ENCODE measurements at places on chromosomes 1 and 21.

GRCh38 chr1:164188497-164188896 is 370.5 kb upstream of the PBX1 start:
- no peak for DNase-seq

- DNase-seq: peak; percentile 46
Observed at GRCh38 chr1:36223381-36223995, 755 bp upstream of the THRAP3 start.

DNA sequence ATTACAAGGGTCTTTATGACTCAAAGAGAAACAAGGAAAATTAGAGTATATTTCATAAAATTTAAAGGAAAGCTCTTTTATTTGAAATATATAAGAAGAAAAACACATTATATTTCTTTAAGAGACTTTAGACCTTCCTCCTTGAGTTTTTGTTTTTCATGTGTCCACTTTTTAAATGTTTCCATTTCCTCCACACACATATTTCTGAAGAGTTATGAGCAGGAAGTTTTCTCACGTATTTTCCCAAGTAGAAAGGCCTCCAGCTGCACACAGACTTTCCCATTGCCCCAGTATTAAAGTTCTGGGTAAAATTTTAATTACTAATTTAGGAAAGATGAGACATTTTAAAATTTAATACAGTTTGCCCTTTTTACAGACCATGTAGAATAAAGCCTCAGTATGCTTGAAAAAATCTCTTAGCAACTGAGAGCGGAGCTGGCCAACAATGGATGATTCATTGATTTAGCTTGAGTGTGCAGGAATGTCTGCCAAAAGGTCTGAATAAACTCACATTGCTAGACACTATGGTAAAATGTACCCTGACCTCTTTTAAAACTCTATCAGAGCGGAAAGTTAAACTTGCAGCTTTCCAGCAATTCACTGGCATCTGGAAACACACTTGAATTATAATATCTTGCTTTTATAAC is 57.9 kb downstream of the DDAH1 start:
- DNase-seq: no peak

GRCh38 chr1:67749844-67750690 is 65.1 kb downstream of the GADD45A start:
- no peak for DNase-seq

GRCh38 chr1:70840260-70840953 is 207.2 kb downstream of the PTGER3 start:
- no peak for DNase-seq

DNA sequence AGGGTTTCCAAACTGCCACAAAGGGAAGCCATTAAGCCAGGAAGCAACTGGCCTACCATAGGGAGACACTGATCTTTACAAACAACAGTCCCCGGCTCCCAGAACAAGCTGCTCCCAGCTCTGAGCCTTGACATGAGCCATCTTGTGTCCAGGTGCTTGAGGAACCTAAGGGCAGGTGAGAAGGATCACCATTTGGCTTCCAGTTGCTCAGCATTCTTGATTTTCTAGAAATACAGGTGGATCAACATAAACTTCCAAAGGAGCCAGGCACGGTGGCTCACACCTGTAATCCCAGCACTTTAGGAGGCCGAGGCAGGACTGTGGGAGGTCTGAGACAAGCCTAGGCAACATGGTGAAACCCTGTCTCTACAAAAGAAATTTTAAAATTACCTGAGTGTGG is 21.6 kb downstream of the ZBTB17 start:
- DNase-seq: no peak

DNA sequence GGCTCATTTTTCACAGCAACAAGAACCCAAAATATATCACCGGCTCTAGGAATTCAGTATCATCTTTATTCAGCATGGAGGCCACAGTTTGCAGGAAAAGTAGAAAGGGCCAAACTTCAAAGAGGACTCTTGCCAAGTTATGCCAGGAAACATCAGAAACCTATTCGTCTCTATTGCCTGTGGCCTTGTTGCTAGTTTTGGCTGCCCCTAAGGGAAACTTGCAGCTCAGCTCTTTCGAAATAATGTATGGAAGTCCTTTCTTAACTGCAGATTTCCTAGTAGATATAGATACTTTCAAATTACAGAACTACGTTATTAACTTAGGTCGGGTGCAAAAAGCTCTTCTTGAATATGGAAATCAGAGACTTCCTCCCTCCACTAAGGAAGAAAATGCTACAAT is 4.2 kb upstream of the NENF start:
- no peak for DNase-seq

- no peak for DNase-seq
Observed at GRCh38 chr1:236502579-236502971, 21.2 kb upstream of the LGALS8 start.

GRCh38 chr1:106564192-106564591 is 492.3 kb upstream of the PRMT6 start:
- no peak for DNase-seq

DNA sequence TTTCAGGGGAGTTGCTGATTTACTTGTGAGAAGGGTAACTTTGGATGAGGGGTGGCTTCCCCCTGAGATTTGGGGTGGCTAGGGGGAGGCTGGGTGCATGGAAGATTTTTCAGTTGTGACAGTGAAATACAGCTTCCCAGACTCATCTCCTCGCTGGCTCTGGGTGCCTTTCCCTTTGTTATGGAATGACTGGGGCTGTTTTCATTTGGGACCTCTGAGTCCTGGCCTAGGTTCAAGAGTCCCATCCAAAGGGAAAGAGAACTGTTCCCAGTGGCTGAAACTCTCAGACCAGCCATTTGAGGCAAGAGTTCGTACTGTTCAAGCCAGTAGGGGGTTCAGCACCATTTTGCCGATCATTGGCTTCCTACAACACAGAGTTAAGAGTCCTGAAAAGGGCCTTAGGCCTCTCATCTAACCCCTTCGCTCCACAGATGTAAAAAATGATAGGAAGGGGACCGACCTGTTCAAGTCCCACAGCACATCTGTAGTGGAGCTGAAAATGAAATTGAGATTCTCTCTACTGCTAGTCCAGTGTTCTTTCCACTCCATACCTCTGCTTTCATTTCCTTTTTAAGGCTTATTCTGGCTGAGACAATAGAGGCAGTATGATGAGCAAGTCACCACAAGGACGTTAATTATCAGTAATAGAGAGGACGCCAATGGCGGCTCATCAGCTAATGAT is 958 bp downstream of the DDR2 start:
- DNase-seq: no peak

DNA sequence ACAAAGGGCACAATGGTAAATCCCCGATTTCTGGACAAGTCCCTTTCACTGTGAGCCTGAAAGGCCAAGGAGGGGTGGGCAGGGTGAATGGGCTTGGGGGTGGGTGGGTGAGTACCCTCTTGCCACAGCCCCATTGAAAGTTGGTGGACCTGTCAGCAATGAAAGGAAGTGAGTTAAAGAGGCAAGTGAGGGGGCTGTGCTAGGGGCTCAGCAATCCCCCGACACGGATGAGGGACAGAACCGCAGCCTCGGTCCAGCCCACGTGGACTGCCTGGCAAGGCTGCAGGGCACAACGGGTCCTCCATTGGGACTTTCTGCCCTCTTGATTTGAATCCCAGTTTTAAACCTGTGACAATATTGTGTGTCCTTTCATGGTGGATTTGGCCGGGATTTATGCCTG is 255.3 kb downstream of the FOXD2 start:
- DNase-seq: no peak

DNA sequence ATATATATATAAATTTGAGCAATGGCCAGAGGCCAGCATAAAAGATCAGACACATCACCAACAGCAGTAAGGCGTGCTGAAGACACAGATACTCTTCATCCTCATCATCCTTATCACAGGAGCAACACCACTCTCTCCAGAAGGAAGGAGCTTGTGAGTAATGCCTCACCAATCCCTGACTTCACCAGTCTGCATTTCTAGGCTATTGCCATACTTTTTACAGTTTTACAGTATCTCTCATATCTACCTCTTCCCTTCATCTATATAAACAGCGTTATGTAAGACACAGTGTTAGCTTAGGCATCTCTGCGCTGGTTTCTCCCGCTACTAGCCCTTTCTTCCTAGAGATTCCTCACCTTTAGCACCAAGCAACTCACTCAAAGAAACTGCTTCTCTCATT is 2.4 kb upstream of the ABL2 start:
- DNase-seq: no peak

- DNase-seq: no peak
Observed at GRCh38 chr1:243801378-243801777, 48.7 kb downstream of the AKT3 start.

- no peak for DNase-seq
Observed at GRCh38 chr1:158019171-158019868, 25.9 kb downstream of the KIRREL1 start.

GRCh38 chr1:32105338-32105737 is 2.5 kb upstream of the KPNA6 start:
- DNase-seq: no peak

GRCh38 chr1:39995973-39996393 is 41.0 kb downstream of the MFSD2A start:
- DNase-seq: no peak

GRCh38 chr1:18693256-18694098 is 62.8 kb downstream of the PAX7 start:
- DNase-seq: no peak

DNA sequence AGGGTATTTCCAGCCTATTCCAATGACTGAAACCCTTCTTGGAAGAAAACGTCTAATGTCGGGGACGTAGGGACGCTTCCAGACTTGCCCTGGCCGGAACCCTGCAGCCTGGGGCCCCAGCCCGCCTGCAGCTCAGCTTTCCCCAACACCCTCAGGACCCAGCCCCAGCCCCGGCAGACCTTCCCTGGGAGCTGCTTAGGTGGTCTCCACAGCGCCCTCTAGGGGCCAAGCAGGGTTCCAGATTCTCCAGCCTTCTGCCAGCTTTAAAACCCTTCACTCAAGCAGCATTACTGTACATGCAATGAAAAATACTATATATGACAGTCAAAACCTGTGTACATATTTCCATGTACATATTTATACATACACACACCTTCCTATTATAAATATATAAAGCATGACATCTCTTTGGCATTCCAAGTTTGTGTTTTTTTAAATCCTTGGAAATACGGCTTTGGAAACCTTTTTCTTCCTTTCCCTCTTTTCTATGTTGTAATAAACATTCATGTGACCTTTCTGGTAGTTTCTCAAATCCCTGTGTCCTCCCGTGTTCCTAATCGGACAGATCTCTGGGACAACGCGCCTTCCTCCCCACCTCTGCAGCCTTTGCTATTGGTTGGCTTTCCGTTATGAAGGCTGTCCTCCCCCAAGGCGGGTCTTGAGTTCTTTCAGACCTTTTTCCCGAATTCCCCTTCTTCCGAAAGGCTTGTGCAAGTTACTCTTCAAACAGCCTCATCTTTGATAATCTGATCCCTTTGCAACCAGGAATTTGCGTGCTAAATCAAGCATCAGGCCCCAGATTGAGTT is 60.3 kb downstream of the STUM start:
- DNase-seq: peak; percentile 68

GRCh38 chr1:12327566-12327965 is 97.7 kb downstream of the VPS13D start:
- no peak for DNase-seq

DNA sequence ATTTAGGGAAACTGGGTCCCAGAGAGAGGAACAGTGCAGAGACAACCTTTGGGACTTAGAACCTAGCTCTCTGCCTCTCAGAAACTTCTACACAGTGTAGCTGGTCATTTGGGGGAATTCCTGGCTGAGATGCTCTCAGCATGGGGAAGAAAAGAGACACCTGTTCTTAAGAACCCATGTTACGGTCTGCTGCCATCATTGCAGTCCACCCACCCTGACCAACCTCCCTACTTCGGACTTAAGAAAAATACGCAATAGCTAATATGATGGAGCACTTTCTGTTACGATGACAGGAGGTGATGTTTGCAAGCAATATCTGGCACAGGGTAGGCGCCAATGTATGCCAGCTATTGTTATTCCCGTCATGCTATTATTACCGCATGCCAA is 177.9 kb downstream of the IGSF21 start:
- DNase-seq: no peak

Measured in stimulated activated CD4-positive, alpha-beta T cell treated with anti-CD3 and anti-CD28 coated beads, Interleukin-4, amount 100 ng/mL, for 24 hours (primary cell).